Naive thymus-derived CD8-positive, alpha-beta T cell (primary cell): ENCODE measurements at places on chromosomes 3 and 15.

DNA sequence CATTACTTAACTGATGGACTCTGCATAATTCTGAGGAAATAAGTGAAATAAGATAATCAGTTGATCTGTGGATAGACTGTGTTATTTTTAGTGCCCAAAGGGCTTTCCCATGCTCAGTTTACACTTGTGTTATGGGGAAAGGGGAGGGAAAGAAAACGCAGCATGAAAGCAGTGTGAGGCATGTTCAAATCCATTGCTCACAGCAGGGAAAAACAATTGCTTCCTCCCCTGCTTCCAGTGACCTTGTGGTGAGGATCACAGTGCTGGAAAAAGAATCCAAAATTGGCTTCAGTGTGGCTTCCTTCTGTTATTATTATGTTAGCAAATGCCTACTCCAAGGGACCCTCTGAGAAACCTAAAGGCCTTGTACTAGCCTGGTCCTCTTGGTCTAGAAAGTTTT, 285.1 kb upstream of the CDIN1 start:
- no peak for DNase-seq

DNA sequence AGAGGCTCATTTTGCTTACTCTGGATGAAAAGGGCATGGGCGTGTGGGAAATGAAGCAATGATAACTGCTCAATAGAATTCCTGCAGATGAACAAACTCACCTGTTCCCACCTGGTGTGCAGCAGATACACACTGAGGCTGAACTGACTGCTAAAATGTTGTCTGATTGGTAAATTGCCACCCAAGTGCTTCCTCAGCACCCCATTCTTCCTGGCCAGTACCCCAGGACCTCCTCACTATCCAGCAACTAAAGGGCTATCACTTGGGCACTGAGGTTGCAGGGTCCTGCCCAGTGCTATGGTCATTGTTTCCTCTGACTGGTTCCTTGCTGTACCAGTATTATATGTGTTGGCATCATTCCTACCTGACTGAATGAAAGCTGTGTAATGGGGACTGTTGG, 38.0 kb upstream of the DGKG start:
- DNase-seq: no peak

GRCh38 chr3:41915353-41915752, 46.5 kb downstream of the ULK4 start:
- no peak for DNase-seq

GRCh38 chr3:71513081-71513480, 70.4 kb downstream of the FOXP1 start:
- DNase-seq: no peak

GRCh38 chr3:43858294-43858701, 167.6 kb downstream of the ABHD5 start:
- DNase-seq: no peak
